ENCODE measurements at places on chromosomes 1 and 21.

GRCh38 chr1:159663552-159663951 lies 50.8 kb downstream of the CRP start:
- no peak for DNase-seq

GRCh38 chr1:23403038-23403336 lies 21.6 kb downstream of the TCEA3 start:
- DNase-seq, result no peak

DNA sequence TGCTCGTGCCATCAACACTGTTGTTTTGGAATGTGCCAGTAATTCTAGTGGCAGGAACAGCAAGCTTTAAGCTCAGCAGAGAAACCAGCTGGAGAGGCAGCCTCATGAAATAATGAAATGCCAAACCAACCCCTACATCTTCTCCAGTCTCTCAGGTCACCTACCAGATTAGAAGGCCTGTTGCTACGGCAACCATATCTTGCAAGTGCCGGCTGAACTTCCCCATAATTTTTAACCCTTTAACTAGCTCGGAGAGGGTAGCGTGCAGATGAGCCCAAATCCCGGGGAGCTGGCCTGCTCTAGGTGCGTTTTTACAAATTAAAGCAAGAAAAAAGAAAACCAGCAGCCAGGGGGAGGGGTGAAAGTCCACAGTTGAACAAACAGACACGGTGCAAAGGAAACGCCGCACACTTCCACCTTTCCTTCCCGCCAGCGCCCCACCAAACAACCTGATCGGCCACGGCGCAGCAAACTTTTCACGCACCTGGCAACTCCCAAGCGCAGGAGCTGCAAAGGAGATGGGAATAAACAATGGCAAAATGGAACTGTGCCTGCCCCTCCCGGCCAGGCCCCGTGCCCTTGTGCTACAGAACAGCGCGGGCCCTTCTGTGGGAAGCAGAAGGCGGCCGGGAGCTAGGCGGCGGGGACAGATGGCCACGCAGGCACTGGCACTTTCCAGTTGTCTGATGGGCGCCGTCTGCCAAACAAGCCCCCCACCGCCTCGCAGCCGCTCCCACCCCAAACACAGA lies 50.1 kb downstream of the SSBP3 start:
- DNase-seq, result no peak

DNA sequence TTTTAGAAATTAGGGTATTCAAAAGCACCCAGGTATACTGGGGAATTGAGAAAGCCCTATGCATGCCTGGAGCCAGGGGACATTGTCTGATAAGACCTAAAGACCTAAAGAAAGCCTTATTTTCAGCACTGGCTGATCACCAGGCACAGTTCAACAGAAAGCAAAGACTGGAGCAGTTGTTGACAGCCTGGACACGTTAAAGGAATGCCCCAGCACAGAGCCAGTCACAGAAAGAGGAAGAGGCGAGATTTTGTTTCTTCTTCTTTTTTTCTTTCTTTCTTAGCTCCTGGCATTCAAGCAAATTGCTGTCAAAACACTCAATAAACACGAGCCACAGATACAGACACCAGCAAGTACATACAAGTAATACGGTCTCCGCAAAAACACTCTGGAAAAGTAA lies 40.4 kb downstream of the RNF187 start:
- no peak for DNase-seq

- DNase-seq, result no peak
Measured at GRCh38 chr1:208387908-208388811, 144.0 kb upstream of the PLXNA2 start.

DNA sequence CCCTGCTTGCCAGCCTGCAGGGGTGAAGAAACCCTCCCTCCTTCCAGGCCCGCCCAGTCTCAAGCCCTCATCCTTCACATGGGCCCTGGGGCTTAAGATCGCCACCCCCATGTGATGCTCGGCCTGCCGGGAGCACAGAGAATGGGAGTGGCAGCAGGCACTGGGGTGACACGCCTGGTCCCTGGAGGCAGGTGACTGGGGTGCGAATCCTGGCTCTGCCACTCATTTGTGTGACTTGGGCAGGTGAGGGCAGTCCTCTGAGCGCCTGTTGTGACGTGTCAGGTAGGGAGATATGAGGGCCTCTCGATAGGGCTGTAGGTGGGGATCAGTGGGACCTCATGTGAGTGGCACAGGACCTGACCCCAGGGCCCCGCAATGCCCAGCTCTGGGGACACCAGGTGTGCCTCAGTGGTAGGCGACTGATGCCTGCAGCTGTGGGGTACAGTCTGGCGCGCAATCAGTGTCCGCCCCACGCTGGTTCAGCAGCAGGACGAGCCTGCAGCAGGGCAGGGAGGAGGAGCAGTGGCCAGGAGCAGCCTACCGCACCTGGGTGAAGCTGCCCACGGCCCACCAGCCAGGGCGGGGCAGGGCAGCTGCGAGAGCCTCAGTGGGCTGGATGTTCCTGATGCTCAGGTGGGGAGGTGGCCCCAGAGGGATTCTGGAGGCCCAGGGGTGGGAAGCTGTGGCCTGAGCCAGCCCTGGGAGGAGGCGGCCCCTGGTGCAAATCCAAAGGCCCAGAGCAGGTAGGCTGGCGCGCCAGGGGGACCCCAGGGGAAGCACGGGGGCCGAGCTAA lies 6.2 kb downstream of the SH2D5 start:
- no peak for DNase-seq

GRCh38 chr21:28856588-28857250 lies 136.0 kb downstream of the LTN1 start:
- DNase-seq, result no peak

DNA sequence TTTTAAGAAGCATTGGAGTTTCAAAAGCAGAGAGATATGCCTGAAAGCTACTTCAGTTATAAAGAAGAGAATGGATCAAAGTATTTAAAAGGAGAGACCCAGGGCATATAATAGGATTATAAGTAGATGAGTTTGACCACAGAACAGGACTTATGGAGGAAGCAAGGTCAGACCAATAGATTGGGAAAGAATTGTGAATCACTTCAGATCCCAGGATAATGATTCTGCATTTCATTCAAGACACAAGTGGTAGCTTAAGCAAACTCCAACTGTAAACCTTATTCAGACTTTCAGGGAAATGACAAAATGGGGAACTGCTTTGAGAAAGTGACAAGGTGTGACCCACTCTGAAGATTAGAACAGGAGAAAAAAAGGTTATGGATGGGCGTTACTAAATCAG lies 18.9 kb upstream of the OR10J5 start:
- no peak for DNase-seq

- no peak for DNase-seq
Measured at GRCh38 chr1:9410737-9411297, 118.1 kb downstream of the SPSB1 start.

- no peak for DNase-seq
Measured at GRCh38 chr1:36115200-36115669, 9.8 kb downstream of the COL8A2 start.

DNA sequence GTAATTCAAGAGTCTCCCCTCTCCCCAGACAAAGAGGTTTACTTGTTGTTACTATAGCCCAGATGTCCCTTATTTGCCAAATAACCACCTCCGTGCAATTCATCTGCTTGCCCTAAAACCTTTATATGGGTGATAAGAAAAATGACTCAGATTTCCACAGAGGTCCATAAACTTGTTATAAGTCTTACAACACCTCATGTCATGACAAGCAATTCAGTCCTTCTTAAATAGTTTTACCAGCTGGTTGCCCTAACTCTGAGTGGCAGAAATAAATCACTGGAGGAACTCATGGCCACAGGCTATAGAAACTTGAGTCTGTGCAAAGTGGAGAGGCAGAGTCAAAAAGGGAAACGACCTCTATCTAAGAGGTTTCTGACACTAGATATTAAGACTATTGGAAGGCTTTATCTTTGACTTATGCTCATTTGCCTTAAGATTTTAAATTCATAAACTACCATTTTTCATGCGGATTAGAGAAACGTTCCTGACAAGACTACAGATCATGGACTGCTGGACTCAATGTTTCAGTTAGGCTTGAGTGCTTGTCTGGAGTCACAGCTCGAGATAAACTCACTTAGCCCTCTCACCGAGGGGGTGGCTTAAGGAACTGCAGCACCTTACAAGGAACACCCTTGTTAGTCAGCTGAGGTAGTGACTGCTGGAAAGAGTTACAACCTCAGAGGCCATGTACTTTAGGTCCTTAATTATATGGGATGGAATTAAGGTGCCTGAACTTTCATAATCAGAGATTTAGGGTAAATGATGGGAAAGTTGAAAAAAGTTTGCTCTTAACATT lies 662.5 kb upstream of the USP24 start:
- no peak for DNase-seq

- DNase-seq, result no peak
Measured at GRCh38 chr1:4312024-4312423, 342.4 kb upstream of the AJAP1 start.

DNA sequence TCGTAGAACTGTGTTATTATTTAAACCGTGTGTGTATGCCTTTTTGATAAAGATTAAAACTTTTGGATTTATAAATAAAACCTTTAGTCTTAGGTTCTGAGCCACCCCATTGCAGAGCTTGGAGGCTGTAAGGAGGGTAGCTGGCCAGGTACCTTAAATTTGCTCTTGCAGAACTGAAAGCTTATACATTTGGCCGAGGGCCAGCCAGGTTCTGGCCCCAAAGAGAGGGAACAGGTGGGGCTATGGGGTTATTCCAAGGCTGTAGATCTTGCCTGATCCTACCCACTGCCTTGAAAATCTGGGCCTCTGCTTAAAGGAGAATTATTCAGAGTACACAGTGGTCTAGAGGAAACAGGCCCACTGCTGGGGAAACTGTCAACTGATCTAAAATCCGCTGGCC lies 59.6 kb downstream of the CAMK2N1 start:
- no peak for DNase-seq

DNA sequence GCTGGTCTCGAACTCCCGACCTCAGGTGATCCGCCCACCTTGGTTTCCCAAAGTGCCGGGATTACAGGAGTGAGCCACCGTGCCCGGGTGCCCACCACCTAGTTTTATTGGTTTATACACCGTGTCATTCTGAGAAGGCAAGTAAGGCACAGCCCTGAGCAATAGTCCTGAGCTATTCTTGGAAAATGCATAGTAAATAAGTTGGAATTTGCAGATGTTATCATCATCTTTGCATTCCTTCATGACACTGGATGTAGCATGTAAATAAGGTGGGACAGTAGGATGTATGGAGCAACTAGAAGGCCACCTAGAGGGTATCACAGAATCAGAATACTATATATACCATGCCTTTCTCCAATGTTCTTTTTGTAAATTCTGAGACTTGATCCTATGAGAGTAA lies 11.0 kb downstream of the TOR1AIP2 start:
- DNase-seq, result no peak

DNA sequence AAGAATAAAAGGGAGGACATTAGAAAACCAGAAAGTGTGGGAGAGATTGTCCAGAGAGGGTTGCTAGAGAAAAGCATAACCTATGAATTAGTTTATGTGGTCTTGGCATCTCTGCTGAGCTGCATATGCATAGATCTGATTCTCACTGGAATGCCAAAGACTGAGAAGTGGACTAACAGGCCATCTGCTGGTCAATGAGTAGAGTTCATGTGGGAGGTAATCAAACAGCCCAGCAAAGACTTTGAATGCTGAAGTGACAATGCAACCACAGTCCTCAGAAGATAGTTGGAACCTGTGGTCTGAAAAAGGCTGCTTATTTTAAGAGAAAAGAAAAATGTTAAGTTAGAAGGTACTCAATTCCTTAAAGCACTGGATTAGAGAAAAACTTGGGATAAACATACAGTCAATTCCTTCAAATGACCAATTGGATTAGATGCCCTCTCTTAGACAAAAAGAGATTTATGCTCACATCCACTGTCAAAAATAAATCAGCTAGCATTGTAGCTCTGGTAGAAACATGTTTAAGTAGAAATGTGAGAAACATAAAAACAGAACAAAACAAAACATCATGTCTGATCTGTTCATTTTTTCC lies 382.8 kb downstream of the AMY1C start:
- no peak for DNase-seq

DNA sequence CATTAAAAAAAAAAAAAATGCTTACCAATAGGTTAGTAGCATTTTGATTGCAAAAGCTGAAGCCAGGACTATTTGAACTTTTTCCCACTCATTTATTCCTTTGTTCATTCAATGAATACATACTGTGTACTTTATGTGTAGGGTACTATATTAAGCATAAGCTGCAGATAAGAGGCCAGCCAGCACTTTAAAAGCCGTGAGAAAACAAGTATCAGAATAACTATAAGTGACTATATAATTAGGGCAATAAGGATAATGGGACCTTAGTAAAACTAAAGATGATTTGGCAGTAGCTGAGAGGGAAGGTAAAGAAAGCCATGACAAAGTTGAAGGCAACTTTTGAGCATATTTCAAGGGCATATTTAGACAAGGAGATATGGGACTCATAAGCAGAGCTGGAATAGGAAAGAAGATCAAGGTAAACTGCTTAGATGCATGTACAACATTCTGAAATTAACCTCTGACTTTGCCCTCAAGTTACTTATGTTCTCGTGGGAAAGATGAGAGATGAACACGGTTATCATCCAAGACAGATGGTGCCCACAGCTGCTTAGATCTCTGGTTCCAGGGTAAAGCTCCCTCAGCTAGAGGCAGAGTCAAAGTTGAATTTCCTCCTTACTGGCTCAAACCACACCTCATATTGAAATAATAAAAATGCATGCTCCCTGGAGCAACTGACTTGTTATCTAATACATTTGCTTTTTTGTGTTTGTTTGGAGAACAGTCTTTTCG lies 44.0 kb upstream of the FMO2 start:
- no peak for DNase-seq
